Inflammatory macrophage (primary cell): ENCODE measurements at places on chromosomes 6 and 20.

DNA sequence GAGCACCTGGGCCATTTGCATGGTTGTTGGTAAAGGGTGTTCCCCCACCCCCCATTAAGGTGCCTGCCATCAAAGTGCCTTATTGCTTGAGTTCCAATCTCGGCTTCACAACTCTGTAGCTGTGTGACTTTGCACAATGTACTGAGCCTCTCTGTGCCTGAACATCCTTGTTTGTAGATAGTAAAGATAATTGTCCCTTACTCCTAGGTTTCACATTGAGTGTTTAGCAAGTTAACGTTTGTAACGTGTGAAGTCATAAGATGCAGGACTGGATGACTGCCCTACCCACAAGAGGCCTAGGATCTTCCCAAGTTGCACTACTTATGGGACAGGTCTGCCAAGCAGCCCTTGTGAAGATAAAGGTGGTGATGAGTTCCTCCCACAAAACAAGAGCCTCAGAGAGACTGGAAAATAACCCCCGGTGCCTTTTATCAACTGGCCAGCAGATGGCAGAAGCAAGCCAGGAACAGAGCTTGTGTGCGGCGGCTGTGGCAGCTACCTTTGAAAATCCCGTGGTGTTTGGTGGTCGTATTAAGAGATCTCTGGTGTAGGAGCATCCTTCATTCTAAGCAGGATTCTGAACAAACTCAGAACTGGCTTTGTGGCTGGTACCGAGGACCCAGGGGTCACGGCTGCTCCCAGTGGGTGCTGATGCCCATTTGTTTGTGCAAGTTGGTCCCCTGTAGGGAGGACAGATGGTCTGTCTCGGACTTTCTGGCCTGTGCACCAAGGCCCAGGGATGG, 99.1 kb downstream of the CDH26 start:
- DNase-seq: peak; percentile 82

GRCh38 chr20:53950031-53950430, 120.4 kb downstream of the BCAS1 start:
- DNase-seq: peak; percentile 23

- DNase-seq: no peak
Observed at GRCh38 chr6:119524410-119524809, 174.8 kb upstream of the MAN1A1 start.

DNA sequence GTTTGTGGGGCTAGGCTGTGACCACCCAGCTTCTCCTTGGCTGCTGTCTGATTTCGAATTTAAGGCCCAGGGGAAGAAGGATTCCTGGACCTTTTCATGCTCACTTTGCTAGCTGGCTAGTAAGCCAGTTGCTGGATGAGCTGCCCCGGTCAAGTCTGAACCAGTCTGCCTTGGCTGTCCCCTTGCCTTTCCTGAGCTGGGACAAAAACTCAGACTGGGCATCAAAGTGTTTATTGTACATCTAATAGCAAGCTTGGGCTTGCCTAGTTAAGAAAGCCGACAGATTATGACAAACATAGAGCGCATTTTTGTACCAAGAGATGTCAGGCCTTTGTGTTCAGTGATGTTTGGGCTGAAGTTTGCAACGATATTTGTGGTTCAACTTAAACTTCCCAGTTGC, 750 bp upstream of the PAK5 start:
- DNase-seq: no peak

DNA sequence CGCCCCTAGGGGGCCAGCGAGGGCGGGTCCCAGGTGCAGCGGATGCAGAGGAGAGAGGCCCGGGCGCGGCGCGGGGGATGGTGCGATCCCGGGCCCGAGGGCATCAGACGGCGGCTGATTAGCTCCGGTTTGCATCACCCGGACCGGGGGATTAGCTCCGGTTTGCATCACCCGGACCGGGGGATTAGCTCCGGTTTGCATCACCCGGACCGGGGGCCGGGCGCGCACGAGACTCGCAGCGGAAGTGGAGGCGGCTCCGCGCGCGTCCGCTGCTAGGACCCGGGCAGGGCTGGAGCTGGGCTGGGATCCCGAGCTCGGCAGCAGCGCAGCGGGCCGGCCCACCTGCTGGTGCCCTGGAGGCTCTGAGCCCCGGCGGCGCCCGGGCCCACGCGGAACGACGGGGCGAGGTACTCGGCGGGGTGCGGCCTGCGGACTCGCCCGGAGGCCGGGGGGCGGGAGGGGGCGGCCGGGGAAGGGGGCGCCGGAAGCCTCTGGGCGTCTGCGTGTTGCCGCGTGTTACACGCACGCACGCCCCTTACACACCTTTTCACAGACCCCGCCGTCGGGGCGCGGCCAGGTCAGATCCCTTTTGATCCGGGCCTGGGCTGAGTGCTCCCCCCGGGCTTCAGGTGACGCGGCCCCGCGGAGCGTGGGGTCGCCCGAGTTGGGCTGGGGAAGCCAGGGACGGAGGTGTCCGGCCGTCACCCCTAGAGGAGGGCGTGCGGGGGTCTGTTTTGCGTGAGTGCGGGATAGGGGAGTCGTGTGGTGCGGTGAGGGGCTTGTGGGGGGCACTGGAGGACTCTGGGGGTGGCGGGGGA, 412 bp downstream of the TRIB3 start:
- peak; percentile 58 for DNase-seq

GRCh38 chr20:13318871-13319521, 97.9 kb downstream of the ISM1 start:
- DNase-seq: no peak

DNA sequence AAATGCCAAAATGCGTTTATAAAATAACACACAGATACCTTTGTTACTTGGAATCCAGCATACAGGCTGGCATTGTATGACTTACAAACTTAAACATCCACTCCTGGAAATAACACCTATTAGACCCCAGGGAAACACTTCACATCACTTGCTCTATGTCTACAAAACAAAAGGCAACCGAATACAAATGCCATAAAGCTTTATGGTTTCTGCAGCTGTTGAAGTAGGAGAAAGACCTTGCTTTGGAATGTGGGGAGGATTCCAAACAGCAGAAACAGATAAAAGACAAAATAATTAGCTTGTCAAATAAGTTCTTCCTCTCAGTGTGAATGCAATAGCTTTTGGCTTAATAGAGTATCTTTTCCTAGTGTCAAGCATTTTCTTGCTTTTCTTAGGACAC, 9.8 kb upstream of the AMD1 start:
- DNase-seq: no peak

GRCh38 chr6:129498950-129499842, 210.8 kb downstream of the ARHGAP18 start:
- peak; percentile 45 for DNase-seq

GRCh38 chr6:135298455-135298854, 117.3 kb downstream of the MYB start:
- no peak for DNase-seq

DNA sequence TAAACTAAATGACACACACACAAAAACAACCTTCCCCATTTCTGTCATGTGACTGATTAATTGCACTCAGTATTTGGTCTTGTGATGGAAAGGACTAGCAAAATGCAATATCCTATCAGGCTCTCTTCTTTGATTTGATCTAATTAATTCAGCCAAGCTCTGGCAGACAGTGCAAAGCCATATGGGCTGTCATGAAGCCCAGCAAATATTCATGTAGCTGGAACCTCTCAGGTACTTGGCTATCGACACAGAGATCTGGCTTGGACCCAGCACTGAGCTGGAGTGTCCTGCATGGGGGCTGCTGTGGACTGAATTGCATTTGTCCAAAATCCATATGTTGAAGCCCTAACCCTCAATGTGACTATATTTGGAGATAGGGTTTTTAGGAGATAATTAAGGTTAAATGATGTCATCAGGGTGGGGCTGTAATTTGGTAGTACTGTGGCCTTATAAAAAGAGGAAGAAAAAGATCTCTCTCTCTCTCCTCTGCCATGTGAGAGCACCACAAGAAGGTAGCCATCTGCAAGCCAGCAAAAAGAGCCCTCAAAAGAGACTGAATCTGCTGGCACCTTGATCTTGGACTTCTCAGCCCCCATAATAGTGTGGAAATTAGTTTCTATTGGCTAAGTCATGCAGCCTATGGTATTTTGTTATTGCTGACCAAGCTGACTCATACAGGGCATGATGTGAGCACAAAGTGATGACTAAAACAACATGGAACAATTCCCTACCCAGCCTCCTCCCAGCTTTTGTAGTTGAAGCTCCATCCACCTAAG, 77.1 kb downstream of the STMND1 start:
- peak; percentile 40 for DNase-seq

DNA sequence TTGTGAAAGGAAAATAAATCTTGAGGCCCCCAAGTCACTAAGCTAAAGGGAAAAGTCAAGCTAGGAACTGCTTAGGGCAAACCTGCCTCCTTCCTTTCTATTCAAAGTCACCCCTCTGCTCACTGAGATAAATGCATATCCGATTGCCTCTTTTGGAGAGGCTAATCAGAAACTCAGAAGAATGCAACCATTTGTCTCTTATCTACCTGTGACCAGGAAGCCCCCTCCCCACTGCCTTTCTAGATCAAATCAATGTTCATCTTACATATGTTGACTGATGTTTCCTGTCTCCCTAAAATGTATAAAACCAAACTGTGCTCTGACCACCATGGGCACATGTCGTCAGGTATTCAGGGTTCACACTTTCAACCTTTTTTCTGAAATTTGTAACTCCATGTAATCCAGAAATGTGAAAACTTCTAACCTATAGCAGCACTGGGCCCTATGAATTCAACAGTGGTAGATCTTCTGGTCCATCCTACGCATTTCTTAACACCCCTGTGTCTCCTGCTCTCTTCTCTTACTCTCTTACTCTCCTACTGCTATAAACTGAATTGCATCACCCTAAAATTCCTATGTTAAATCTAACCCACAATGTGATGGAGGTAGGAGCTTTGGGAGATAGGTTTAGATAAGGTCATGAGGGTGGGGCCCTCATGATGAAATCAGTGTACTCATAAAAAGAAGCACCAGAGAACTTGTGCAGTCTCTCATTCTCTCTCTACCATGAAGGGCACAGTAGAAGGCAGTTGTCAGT, 89.3 kb downstream of the EPB41L2 start:
- no peak for DNase-seq

DNA sequence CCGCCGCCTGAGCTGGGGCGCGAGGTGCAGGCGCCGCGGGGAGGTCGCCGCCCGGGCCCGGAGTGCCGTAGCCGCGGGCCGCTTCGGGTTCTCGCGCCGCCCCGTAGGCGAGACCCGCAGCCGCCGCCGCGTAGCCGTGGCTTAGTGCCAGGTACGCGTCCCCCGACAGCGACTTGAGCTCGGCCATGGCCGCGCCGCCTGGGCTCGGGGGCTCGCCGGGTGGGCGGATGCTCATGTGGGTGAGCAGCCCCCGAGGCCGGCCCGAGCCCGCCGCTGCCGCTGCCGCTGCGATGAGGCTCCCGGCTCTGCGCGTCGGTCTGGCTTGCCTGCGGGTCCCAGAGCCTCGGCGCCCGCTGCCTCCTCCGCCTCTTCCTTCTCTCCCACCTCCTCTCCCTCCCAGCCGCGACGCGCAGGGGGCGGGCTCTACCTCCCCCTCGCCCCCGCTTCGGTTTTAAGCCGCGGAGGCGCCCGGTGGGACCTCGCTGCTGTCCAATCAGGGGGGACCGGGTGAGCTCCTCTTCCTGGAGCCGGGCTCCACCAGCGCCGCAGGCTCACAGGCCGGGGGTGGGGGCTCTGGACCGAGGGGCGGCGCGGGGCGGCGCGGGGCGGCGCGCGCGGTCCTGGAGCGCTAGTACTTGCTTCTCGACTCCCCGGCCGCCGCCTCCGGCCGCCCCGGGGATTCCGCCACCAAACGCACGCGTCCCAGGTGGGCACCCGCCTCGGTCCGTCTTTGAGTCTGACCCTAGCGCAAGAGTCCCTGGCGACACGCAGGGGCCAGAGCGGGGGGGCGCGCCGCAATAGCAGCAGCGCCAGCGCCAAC, at the start of gene BHLHE23:
Gene BHLHE23 (minus strand): TSS at position 425 of the 820 bp plus-strand sequence. CDS start 190 bp downstream, at position 235.
- DNase-seq: no peak

GRCh38 chr20:63704749-63705117, 3.0 kb downstream of the ARFRP1 start:
- DNase-seq: no peak

DNA sequence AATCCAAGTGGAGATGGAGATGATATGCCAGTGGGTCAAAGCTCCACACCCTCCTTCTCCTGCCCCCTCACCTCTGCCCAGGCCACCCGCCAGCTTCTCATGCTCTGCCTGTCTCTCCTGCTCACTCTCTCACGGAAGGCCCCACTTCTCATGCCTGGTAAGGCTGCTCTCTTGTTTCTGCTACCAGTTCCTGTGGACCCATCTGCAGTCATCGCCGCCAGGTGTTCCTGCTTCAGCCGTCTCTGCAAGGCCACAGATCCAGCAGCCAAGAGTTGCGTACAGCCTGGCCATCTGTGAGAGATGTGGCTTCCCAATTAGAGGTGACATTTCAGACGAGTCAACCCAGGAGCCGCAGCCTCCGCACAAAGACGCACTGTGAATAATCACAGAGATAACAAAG, 40.8 kb upstream of the NXT1 start:
- DNase-seq: no peak

GRCh38 chr6:157269261-157269794, 54.0 kb downstream of the TMEM242 start:
- DNase-seq: no peak

GRCh38 chr20:49603209-49603627, 35.3 kb upstream of the PTGIS start:
- DNase-seq: peak; percentile 22

DNA sequence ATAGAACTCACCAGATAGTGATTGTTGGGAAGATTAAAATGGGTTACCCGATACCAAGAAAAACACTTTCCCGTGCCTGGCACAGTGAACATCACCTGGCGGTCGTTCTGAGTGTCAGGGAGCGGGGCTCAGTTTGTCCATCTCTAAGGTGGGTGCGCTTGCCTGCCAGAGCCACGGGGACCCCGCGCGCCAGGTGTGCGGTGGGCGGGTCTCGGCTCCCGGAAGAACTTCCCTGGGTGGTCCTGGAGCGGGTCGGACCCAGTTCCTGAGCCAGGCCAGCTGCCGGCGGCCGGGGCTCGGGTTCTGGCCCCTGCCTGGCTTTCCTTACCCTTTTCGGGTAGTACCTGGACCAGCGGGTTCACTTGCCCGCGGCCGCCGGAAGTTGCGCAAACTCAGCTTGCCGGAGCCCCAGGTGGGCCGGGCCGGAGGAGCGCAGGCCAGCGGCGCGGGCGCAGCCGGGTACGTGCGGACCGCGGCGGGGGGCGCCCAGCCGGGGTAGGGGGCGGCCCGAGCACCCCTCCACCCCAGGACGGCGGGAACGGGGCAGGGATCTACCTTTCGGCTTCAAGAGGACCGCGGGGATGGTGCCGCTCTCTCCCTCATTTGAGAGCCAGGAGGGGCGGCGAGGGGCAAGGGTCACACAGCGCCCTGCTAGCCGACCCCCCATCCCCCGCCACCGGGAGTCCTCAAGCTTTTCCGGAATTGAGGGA, 7.5 kb downstream of the FAM110A start:
- no peak for DNase-seq

DNA sequence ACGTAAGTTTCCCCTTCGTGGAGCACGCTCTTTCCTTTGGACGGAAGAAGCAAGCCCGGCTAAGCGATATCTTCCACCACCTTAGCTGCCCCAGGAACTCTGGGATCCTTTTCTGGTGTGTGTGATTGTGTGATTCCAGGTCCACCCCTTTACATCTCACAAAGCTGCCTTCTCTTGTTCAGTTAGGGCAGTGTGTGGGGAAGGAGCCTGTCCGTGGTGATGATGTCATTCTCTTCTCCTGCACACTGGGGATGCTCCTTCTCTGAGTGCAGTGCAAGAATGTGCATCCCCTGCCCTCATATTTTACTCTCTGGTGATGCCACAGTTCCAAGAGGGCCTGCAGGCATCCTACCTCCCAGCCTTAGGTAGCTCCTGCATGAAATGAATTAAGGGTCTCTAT, 30.3 kb downstream of the BNIP5 start:
- DNase-seq: no peak
